GM23338 (cell line): ENCODE measurements at places on chromosomes 5 and 9. TPM values are rescaled to one million over a fixed set of nuclear protein-coding genes. Genes with fewer than 3 reads are reported as not detected.

DNA sequence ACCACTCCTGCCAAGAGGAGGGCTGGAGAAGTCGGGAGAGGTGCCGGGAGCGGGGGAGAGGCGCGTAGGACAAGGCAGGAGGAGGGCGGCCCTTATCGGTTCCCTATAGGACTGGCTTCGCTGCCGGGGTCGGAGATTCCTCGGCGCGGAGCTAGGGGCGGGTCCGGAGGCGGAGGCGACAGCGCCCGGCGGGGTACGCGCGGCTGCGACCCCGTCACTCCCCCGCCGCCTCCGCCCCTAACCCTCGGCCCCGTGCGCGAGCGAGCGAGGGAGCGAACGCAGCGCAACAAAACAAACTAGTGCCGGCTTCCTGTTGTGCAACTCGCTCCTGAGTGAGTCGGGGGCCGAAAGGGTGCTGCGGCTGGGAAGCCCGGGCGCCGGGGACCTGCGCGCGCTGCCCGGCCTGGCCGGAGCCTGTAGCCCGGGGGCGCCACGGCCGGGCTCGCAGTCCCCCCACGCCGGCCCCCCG, 2.0 kb downstream of the GLIS3 start:
- peak; percentile 89 for DNase-seq

- no peak for DNase-seq
These were observed 11.0 kb upstream of the GPSM1 start for GRCh38 chr9:136316271-136316751.

- DNase-seq: no peak
These were observed 272.7 kb downstream of the TLE1 start for GRCh38 chr9:81416476-81417298.

DNA sequence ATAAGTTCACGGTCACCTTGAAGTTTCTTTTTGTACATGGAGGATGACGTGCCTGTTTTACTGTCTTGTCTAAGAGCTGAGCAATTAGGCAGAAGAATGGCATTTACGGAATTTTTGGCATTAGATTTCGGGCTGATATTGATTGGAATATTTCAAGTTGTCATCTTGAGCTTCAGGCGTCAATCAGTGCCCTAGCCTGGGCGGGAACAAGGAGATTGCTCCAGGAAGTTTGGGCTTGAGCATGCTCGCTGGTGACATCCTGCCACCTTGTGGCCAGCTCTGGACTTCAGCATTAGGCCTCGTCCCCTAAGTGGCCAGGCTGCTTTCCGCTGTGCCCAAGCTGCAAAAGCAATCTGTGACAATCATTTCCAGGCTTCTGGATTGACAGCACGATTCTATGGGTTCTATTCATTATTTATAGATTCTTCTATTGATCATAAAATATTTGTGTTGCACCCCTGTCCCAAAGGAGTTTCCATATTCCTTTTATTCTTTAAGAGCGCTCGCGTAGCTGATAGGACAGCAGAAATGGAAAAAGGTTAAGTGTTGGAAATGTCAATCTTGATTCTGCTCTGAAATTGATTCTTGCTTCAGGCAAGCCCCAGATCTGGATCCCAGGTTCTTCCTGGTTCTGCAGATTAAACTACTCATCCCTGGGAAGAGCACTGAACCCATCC, 79.3 kb downstream of the SLC28A3 start:
- peak; percentile 93 for DNase-seq

DNA sequence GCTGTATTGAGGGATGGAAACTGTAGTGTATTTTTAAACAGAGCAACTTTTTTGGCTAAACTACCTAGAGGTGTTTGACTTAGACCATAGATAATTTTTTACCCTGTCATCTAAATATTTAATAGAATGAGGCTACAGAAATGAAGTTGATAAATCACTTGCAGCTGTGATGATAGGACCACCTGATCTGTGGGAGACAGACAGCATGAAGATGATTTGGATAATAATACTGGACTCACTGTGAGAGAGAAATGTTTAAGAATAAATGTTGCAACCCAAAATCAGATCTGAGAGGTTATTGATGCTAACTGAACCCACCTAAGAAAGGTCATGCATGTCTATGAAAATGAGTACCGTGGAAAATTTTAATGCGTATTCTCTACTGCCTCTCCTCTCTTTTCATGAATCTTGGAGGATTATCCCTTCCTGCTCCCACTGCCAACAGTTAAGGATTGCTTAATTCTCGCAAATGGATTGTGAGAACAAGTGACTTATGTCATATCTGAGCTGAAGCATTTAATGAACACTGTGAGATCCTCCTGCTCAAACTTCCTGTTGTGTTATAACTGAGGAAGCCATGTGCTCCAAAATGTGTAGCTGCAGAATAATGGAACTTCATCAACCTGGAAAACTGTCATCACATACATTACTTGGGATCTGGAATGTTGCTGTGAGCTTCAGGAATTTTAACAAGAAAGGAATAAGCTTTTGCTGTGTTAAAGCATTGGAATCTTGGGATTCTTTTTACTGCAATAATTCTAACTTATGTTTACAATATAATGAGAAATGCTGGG, 617.9 kb upstream of the CDH18 start:
- no peak for DNase-seq

DNA sequence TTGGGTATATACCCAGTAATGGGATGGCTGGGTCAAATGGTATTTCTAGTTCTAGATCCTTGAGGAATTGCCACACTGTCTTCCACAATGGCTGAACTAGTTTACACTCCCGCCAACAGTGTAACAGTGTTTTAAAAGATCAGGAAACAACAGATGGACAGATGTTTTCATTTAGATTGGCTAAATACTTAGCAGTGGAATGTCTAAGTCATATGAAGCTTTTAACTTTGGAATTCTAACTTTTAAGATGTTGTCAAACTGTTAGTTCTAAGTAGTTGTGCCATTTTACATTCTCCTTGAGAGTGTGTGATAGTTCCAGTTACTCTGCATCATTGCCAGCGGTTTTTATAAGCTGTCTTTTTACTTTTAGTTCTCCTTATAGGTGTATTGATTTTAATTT, 688.8 kb downstream of the SEMA5A start:
- no peak for DNase-seq

- DNase-seq: peak; percentile 13
These were observed 99.9 kb upstream of the TLE4 start for GRCh38 chr9:79471580-79472543.

- DNase-seq: peak; percentile 21
These were observed 97.3 kb upstream of the SH3GL2 start for GRCh38 chr9:17481565-17481964.

- no peak for DNase-seq
These were observed 101.8 kb upstream of the TAF11L2 start for GRCh38 chr5:17396247-17396646.

DNA sequence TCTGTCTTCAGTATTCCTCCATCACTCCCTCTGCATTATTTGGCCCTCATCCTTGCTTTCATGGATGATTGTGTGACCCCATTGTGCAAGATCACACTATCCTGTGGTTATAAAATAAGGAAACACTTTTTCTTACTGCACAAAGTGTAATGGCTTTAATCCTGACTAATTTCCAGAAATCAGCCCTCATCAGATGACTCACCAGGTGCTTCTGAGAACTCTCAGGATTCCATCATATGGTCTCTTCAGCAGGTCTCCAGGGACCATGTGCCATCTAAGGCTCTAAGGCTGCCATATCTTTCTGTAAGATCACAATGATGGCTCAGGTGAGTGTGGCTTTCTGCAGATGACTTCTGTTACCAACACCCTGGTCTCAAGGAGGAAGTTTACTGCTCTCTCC, 27.3 kb upstream of the FER start:
- DNase-seq: no peak

The PCDHGA9 gene
- 5.5 and 7.8 TPM in 2 replicates for total RNA-seq

The AJM1 gene
- 0.12 and 0.49 TPM in 2 replicates for total RNA-seq

The OTP gene
- total RNA-seq: not detected in 2 replicates

The GARIN3 gene
- total RNA-seq: not detected in 2 replicates

The EIF4EBP3 gene
- 2.4 TPM in 1 of 2 replicates, not detected in the other for total RNA-seq

The SEC61B gene
- total RNA-seq: 90.5 and 133 TPM in 2 replicates

GRCh38 chr5:178336889-178337288, 104.3 kb upstream of the PHYKPL start:
- peak; percentile 43 for DNase-seq

The FAF2 gene
- total RNA-seq: 32.8 and 34.6 TPM in 2 replicates

The FBXL7 gene
- total RNA-seq: 15.2 and 15.4 TPM in 2 replicates

DNA sequence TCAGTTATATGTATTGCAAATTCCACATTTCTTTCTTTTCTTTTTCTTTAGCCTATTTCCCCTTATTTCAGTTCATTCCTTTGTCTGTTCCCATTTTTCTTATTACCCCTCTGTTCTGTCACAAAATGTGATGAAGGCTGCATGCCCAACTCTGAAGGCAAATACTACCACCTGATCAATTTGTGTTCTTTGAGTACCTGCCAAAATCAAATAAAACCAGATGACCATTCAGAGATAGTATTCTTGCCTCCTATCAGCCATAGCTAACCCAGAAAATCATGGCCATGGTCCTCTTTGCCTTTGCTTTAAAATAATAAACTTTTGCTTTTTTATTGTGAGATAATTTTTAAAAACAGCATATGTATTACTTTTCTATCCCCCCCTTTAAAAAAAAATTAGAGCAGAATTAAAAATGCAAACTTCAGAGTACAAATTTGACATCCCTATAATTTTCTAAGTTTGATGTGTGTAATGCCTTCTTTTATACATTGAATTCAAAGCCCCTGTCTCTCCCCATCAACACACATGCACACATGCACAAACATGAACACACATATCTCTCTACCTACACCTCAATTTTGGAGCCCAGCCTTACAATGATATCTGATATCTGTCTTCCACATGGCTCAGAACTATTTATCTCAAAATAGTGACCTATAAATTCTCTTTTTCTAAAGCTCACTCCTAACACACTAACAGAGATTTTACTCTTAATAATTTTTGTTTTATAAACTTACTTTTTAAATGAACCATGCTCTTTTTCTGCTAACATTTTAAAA, 3.5 kb downstream of the RFESD start:
- DNase-seq: no peak

- DNase-seq: peak; percentile 56
These were observed 254.5 kb downstream of the TLR4 start for GRCh38 chr9:117958726-117959125.

DNA sequence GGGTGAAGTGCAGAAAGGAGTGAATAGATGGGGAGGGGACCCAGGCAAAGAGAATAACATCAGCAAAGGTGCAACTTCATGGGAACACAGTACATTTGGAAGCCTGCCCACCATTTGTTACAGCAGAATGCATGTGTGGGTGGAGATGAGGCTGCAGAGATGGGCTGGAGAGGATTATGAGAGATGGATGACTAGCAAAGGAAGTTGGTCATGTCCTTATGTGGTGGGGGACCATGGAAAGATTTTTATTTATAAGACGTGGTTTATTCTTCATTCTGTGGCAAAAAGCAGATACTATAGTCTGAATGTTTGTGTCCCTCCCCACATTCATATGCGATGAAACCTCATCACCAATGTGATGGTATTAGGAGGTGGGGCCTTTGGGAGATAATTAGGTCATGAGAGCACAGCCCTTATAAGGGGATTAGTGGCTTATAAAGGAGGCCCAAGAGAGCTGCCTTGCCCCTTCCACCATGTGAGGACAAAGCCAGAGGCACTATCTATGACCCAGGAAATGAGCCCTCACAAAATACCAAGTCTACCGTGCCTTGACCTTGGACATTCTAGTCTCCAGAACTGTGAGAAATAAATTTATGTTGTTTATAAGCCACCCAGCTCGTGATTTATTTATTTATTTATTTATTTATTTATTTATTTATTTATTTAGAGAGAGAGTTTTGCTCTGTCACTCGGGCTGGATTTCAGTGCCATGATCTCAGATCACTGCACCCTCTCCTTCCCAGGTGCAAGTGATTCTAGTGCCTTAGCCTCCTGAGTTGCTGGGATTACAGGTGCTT, 483.7 kb downstream of the RAB3C start:
- DNase-seq: no peak

The MARVELD2 gene
- 24.1 and 24.8 TPM in 2 replicates for total RNA-seq

The SHISAL2B gene
- 3.9 and 12.3 TPM in 2 replicates for total RNA-seq

DNA sequence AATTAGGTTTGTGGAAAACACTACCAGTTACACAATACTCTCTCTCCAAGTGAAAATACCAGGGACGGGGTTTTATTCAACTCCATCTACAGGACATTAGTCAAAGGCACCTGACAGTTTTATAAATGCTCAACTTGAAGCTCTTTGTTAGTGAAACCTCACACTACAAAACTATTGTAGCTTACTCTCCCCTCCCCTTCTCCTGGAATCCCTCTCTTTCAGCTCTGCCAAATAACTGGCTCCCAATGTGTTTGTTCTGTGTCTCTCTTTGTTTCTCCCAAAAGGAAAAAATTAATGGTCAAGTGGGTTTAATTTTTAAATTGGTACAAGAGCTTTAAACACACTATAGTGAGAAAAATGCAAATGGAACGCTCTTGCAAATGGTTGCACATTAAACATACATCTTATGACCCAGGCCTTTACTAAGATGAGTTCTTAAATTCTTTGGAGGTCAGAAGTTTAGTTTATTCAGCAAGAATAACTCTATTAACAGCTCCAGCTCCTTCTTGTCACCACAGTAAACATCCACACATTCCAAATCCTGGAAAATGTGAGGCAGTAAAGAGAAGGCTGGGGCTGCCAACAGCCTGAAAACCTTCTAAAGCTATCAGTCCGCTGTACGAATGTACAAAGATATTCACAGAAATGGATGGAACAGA, 48.4 kb downstream of the ZNF608 start:
- peak; percentile 52 for DNase-seq

DNA sequence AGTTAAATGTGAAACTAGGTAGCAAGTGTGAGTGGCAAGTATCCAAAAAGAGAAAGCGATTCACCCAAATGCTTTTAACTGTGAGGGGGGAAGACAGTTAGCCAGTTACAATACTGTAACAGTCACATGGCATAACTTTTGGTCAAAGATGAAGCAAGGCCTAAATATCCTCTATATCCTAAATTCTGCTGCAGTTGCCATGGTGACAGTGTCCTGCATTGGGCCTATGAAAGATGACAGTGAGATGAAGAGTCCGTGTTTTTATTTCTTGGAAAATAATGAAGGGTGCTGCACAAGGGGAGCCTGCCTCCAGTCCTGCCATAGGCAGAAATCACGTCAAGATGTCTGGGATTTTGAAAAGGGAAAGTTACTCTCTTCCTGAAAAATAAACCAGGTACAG, 534.6 kb downstream of the NTRK2 start:
- DNase-seq: no peak

The ADGRD2 gene
- 0.45 TPM in 1 of 2 replicates, not detected in the other for total RNA-seq

GRCh38 chr5:37808945-37809344, 30.9 kb downstream of the GDNF start:
- no peak for DNase-seq

- DNase-seq: no peak
These were observed 302.2 kb downstream of the EBF1 start for GRCh38 chr5:158797498-158797845.

GRCh38 chr5:172093559-172093958, 87.1 kb upstream of the FBXW11 start:
- DNase-seq: no peak
